ENCODE measurements at places on chromosomes 13 and 19.
A peak's percentile ranks its signal among the peaks of the same experiment; 100 is the strongest.

- no peak for DNase-seq
These were observed 23.0 kb downstream of the STARD13 start for GRCh38 chr13:33262594-33262993.

- DNase-seq: no peak
These were observed 401.7 kb downstream of the IRS2 start for GRCh38 chr13:109384491-109385241.

DNA sequence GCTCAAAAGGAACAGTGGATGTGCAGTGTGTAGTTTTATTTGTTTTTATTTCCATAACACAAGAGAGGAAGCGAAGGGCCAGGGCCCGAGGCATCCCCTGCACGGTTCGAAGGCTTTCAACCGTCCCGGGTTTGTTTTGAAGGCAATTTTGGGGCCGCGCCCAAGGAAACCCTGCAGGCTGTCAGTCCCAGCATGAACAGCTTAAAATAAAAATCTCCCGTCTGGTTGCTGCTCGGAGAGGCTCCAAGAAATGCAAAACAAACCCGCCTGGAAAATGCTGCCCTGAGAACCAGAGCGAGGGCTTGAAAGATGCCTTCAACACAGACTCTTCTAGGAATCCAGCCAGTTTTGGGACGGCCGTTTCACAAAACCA lies 16.0 kb downstream of the LSM4 start:
- DNase-seq: no peak

GRCh38 chr19:51476164-51476563 lies 2.2 kb upstream of the CEACAM18 start:
- DNase-seq: no peak

DNA sequence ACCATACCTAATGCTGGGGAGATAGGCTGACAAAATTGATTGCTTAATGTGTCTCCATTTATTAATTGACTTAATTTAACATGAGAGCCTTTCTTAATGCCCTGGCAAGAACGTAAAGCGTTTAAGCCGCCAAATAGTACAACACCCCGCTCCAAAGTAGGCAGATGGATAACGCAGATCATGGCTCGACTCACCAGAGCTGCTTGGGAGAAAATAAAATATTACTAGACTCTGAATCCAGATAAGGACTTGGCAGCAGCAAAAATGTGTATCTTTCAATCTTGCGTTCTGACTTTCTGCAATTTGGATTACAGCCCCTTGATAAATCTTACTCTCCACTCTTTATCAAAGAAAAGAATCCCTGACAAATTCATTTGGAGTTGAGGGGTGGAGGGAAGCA lies 403 bp upstream of the SIAH3 start:
- no peak for DNase-seq

DNA sequence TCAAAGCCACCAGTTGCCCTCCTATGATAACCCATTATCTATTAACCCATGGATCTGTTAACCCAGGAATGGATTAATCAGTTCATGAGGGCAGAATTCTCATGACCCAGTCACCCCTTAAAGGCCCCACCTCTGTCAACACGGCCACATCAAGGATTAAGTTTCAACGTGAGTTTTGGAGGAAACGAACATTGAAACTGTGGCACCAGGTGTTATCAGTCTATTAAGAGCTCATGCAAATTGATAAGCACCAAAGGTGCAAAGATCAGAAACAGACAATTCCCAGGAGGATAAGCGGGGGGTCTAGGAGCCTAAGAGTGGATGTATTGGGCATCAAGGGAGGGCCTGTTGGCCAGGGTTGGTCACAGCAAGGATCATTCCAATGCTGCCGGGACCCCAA lies 19.9 kb upstream of the ELAVL1 start:
- DNase-seq: no peak

- DNase-seq: no peak
These were observed 65.1 kb upstream of the ITM2B start for GRCh38 chr13:48167866-48168265.

DNA sequence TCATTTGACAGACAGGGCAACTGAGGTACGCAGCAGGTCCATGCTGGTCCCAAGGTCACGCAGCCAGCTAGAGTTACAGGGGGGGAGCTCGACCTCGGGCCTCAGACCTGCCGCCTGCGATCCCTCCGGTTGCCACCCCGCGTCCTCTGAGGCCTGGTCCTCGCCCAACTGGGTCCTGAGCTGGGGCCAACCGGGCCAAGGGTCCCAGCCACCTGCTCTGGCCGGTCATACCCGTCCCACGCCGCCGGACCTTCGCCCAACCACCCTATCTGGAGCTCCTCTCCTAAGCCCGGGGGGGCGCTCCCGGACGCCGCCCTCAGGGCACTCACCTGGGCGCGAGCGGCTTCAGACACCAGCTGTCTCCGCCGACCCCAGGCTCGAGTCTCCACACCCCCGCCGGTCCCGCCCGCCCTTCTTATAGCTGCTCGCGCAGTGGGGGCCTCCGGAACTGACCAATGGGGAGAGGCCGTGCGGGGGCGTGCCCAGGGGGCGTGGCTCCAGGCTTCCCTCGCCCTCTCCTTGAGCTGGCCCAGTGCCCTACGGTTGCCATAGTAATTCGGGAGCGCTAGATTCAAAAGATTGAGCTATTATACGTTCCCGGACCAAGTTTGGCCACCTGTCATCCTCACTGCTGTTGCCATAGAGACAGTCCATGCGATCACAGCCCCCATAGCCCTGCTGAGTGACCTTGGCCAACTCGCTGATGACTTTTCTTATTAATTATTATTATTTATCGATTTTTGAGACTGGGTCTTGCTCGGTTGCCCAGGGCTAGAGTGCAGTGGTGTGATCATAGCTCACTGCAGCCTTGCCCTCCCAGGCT lies at the start of gene PLIN5:
Gene PLIN5 (minus strand): TSS at position 389 of the 823 bp plus-strand sequence. CDS start 1,150 bp downstream, outside the sequence.
- peak; percentile 18 for DNase-seq

GRCh38 chr13:50511877-50512341 lies 331.6 kb downstream of the DLEU7 start:
- no peak for DNase-seq

Measured in stimulated activated CD4-positive, alpha-beta T cell treated with anti-CD3 and anti-CD28 coated beads, TNF-alpha, amount 100 ng/mL, for 1 hour (primary cell).